ENCODE measurements at places on chromosomes 5 and 9.

- DNase-seq: no peak
Measured at GRCh38 chr5:116063950-116064349, 20.9 kb upstream of the COMMD10 start.

DNA sequence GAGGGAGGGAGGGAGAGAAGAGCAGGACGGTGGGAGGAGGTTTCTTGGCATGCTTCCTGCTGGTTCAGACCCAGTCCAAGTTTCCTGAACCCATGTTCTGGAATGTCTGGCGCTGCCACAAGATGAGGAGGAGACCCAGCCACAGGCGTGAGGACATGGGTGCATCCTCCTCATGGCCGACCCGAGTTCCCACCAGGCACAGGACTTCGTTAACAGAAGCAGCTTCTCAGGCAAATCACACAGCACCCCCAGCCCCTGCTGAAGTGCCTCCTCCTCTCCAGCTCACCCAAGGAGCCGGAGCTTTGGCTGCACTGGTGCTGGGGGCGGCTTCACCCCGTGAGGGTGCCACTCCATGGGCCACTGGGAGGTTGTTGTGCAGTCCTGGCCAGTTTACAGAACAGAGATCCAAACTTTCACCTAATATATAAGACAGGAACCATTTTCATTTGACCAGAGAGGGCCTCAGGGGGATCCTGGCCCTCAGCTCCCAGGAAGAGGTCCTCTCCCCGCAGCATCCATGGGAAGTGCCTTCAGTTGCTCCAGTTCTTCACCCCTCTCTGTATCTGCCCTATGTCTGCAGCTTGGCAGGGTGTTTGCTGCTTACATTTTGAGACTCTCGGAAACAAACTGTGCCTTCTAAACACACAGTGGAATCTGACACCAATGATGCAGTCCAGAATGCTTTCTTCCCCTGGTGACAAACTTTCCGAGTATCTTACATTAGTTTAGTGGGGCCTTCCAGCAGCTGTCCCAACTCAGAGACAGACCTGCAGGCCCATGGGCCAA, 10.2 kb upstream of the NKD2 start:
- DNase-seq: no peak

GRCh38 chr5:94575196-94575595, 43.2 kb downstream of the KIAA0825 start:
- DNase-seq: no peak

GRCh38 chr9:82722051-82722450, 340.9 kb downstream of the RASEF start:
- DNase-seq: no peak

DNA sequence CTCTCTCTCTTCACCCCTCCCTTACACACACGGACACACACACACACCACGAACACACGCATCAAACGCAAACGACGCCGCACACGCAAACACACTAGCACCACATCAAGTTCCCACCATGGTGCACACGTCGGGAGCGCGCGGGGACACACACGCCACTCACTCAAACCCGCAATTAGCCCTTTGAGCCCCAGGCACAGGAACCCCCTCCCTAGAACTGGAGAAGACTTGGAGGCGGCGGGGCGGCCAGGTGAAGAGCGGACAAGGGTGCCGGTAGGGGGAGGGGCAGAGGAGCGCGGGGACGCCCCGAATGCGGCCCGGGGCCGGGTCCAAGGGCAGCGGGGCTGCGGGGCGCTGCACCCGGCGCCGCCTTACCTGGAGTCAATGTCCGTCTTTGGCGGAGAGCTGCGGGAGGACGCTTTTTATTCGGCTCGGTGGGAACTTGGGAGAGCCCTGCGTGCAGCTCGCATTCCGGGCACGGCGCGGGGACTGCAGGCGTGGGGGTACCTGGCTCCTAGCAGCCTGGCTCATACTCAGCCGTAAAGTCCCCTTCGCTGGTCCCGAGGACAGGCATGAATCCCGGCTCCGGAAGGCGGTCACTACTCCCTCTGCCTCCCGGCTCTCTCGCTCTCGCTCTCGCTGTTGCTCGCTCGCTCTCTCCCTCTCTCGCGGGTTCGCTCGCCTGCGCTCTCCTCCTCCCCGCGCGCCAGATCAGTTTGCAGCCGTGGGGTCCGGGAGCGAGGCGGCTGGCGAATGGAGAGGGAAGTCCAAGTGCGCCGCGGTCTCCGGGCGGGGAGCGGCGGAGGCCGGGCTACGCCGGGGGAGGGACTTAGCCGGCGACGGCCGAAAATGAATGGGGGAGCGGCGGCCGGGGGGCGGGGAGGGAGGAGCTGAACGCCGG, at the start of gene BRINP1:
Gene BRINP1, minus strand, starts transcription at position 755 of the 901 bp plus-strand sequence. CDS start 56,080 bp downstream, outside the sequence.
- DNase-seq: no peak

DNA sequence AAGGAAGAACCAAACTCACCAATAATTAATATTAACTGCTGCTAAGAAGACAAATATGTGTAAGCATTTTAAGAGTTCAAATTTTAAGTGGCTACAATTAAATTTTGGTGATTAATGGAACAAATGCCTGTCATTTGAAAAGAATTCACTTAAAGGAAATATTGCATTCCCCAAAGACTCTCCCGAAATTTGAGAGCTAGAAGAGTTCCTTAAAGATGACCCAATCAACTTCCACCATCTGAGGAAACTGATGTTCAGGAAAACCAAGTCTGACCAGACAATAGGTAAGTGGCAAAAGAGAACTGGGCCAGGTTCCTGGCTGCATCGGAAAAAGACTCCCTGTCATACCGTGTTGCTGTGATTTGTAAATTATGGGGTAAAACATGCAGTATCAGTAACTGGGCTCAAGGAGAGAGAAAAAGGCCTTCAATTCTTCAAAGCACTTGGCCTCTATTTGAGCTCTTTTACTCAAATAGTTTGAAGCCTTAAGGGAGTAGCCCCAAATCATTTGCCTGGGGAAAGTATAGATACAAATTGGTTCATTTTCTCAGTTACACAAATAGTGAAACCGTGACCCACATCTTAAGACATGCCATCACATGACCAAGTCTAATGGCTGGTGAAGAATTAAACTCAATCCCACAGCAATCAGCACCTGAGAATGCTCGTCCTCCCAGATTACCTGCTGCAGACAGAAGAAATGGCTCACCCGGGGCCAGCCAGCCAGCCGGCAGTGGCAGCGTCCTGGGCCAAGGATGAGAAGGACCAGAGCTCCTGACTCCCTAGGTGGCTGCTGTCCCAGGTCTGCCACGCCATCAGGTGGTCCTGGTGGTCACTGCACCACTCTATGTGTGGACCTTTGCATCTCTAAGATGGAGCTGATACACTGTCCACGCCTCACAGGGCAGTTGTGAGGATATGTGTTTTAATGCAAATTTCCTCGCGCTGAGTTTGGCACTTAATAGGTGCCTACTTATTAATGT, 162.9 kb downstream of the TTLL11 start:
- DNase-seq: no peak

DNA sequence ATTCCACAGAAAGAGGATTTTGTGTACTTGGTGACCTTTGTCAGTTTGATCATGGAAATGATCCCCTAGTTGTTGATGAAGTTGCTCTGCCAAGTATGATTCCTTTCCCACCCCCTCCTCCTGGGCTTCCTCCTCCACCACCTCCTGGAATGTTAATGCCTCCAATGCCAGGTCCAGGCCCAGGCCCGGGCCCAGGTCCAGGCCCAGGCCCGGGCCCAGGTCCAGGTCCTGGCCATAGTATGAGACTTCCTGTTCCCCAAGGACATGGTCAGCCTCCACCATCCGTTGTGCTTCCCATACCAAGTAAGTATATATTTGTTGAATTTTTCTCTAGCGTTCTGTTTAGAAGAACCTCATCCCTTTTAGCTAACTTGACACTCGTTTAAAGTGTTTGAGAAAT, 30.0 kb downstream of the RBM27 start:
- no peak for DNase-seq

DNA sequence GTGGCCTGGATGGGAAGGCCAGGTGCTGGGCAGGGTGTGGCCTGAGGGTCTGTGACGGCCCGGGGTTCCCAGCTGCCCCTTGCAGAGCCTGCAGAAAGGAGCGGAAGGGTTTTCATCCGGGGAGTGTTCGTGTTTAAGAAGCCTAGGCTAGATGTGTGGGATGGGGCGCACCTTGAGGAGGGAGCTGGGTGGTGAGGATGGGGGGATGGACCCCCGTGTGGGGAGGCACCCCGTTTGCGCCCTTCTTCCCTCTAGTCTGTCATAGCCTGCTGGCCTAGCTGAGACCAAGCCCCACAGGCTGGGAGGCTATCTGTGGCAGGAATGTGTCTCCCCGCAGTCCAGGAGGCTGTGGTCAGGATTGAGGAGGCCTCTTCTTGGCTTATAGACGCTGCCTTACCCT, 11.9 kb downstream of the RNU6ATAC start:
- DNase-seq: no peak

GRCh38 chr9:26809795-26810194, 82.8 kb downstream of the CAAP1 start:
- DNase-seq: no peak

DNA sequence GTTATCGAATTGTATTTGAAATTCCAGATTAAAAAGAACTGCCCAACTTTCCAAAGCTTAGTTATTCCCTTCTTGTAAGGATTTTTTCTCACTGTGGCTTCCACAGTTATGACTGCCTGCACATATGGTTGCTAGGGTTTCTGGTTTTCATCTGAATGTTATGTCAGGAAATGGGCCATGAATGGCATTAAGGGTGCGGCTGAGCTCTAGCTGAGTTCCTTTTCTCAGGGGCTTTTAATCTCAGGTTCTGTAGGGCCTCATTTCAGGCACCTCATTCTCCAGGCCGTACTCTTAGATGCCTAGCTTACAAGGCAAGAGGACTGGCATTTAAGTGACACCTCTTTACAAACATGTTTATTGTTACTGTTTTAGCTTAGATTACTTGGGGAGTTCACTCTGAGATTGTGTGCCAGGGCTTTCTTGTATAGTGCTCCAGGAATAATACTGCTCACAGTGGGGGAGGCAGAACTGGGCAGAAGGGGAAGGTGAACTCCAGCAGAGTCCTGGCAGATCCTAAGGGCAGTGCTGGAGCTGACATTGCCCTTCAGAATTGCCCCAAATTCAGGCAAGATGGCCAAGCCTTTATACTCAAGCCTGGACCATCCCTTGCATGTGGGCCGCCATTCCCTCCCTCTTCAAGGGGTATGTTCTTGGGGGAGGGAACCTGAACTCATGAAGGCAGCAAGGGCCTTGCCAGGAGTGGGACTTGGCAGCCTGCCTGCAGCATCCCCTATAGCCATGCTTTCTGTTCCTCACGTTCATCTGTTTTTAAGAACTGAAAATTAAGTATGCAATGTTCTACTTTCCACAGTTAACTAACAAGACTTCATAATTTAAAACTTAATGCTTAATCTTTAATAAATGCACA, 111.5 kb downstream of the KDM4C start:
- no peak for DNase-seq

GRCh38 chr5:169637549-169638121, 560 bp downstream of the DOCK2 start:
- DNase-seq: peak; percentile 76

DNA sequence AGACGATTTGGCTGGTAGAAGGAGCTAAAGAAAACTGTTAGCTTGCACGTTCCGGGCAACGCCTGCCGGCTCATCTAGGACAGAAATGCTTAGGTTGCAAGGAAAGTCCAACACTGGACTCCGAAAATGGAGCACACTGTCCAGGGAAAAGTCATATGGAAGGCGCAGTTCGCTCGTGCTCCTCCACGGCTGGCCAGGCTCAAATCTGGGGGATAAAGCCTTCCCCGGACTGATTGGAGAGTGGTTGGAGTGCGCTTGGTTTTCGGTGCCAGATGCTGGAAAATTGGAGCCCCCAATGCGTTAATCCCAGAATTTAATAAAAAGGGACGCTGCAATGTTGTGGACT, 955 bp downstream of the CDH6 start:
- DNase-seq: no peak

DNA sequence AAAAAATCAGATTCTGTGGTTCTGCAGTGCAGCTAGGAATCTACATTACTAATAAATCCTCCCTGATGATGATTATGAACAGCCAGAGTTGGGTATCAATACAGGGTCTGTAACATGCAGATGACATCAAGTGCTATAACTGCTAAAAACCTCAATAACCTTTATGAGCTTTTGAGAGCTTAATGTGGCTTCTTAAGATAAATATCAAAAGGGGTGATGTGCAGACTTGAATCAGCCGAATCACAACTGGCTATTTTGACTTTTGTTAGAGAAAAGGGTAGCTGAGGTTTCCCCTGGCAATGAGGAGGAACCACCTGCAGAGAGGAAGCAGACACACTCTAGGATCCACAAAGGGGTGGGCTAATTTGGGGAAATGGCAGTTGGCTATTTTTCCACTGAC, 30.2 kb downstream of the CAPSL start:
- DNase-seq: no peak

DNA sequence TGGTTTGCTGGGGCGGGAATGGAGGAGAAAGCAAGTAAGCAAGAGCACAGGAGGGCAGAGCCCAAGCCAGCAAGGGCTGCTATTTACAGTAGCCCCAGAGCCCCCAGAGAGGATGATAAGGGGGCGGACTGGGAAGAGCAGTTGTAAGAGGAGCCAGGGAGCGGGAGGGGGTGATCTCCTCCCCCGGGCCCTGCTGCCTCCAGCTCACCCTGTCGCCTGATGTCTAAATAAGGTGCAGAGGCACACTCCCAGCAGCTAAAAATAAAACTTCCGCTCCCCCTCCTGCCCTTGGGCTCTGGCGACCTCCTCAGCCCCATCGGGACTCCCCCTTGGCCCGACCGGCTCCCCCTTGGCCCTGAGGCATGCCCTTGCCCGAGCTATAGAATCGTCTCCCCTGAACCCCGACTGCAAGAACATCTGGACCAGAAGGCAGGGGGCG, 14.4 kb upstream of the CCDC69 start:
- DNase-seq: no peak

DNA sequence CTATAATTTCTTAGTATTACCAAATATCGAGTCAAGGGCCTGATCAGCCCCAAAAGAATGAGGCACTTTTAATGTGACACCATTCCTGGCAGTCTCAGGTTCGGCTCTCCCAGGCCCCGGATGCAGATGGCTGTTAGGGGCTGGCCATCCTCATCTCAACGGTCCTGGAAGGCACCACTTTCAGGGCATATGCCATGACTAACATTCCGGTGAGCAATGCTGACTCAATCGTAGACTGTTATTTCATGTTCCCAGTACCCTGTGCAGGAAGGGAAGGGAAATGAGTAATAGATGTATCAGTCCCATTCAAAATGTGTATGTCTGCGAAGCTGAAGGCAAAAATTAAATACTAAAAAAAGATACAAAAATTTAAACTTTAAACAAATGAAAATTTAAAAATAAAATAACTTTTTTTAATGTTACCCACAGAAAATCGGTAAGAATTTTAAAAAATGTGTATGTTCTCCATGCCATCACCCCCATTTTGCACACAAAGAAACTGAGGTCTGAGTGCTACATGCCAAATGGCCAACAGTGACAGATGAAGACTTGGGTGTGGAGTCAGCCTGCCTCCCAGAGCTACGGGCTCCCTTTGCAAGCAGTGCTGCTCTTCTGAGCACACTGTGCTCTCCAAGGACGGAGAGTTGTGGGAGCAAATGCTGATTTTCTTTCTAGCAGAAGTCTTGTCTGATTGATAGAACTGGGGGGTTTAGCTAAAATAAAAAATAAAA, 79.0 kb downstream of the GLDC start:
- peak; percentile 51 for DNase-seq

GRCh38 chr9:96603305-96604003, 16.2 kb downstream of the CDC14B start:
- DNase-seq: no peak
